ENCODE measurements at places on chromosomes 6 and 20. TPM values are rescaled to one million over a fixed set of nuclear protein-coding genes. Genes with fewer than 3 reads are reported as not detected.

GRCh38 chr20:58596750-58597248 lies 54.3 kb upstream of the STX16 start:
- H3K4me3 ChIP-seq: no peak overlapping the region
- DNase-seq: no peak
- H3K27me3 ChIP-seq: no peaks in the 10 kb centered on the region

DNA sequence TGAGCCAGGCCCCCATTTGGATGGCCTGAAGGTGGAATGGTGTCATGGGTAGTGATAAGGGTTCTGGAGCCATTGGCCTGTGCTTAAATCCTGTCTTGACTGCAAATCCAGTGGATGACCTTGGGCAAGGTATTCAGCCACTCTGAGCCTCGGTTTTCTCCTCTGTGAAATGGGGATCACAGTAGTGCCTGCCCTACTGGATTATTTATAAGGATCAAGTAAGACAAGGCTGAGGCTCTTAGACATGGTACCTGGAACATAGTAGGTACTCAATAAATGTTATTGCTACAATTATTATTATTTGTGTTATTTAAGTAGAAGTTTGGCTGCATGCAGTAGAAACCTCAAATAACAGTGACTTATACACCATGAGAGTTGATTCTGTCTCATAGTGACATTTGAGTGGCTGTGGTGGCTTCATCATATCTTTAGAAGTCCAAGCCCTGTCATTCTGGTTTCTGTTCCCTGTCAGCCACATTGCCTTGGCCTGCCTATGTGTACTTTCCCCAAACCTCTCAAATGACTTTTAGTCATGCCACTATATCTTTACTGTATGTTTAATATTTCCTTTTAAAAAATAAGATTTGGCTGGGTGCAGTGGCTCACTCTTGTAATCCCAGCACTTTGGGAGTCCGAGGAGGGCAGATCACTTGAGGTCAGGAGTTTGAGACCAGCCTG lies 37.6 kb upstream of the CHMP4B start:
- H3K4me3 ChIP-seq: no peak overlapping the region
- no peaks in the 10 kb centered on the region for H3K36me3 ChIP-seq
- no peaks in the 10 kb centered on the region for H3K27me3 ChIP-seq
- H3K27ac ChIP-seq: no peak overlapping the region
- no peak for DNase-seq

DNA sequence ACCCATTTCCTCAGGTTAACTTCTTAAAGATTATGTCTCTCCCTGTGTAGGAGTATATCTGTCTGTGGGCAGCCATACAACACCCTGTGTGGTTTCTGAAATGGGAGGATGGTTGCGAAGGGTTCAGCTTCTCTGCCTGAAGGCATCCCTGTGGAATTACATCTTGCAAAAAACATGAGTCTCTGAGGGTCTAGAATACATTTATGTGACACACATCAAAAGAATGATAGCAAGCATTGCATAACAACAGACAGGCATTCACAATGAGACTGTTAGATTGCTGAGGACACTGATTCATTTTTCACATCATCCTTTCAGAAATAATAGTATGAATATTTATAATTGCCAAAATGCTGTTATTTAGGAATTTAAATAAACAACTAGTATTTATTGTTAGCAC lies 670.9 kb downstream of the HTR1B start:
- no peak for DNase-seq
- no peaks in the 10 kb centered on the region for H3K27me3 ChIP-seq
- no peaks in the 10 kb centered on the region for H3K36me3 ChIP-seq
- peaks cover 9% of the 10 kb centered on the region for H3K4me1 ChIP-seq
- no peak overlapping the region for H3K27ac ChIP-seq

The NR2E1 gene
- 1.4 TPM for total RNA-seq

DNA sequence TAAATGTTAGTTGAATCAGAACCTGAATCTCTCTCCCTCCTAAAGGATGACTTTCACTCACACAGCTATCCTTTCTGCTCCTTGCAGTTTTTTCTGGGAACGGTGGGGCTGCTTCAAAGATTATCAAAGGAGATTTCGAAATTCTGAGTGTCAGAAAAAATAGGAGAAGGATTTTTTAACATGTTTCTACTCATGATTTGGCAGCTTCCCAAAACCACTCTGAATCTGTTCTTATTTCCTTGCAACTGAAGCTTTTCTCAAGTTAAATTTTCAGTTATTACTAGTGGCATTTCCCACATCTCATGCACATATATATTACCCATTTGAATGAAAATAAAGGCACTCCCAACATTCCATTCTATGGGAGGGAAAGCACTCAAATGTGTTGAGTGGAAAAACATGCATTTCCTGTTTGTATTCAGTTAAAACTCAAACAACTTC lies 123.6 kb downstream of the LCA5 start:
- H3K4me3 ChIP-seq: no peak overlapping the region
- peaks cover 14% of the 10 kb centered on the region for H3K4me1 ChIP-seq
- H3K27ac ChIP-seq: no peak overlapping the region
- H3K36me3 ChIP-seq: no peaks in the 10 kb centered on the region
- no peaks in the 10 kb centered on the region for H3K27me3 ChIP-seq

DNA sequence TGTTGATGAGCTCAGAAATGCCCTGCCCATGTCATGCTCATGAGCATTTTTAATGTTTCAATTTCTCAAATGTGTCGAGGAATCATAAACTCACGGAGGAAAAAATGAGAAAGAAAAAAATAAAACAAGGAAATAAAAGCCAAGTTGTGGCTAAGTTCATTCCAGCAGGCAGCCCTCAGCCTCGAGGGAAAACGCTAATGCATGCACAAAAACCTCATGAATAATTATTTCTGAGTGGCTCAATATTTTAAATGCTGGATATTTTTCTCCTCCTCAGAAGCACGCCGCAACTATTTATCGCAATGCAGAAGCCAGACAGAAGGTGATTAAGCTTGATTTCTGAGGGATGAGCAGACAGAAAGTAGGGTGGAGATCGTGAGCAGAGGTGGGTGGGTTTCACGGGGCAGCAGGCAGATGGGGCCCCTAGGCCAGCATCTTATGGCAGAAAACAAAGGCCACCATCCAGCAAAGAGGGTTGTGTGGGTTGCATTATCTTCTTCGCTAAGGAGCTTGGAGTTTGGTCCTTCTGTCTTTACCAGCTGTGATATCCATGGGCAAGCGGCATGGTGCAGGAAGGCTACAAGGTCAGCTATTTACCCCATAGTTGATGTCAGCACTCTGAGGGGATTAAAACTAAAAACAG lies 151.5 kb upstream of the LRFN2 start:
- no peak for DNase-seq
- no peaks in the 10 kb centered on the region for H3K27me3 ChIP-seq
- H3K36me3 ChIP-seq: no peaks in the 10 kb centered on the region

Measured in Caco-2 (cell line).